ENCODE measurements at places on chromosomes 11 and 22.

GRCh38 chr22:39534591-39535356 lies 2.2 kb upstream of the RPS19BP1 start:
- peak; percentile 76 for DNase-seq

- no peak for DNase-seq
Observed at GRCh38 chr22:29654420-29654819, 51.0 kb downstream of the NF2 start.

DNA sequence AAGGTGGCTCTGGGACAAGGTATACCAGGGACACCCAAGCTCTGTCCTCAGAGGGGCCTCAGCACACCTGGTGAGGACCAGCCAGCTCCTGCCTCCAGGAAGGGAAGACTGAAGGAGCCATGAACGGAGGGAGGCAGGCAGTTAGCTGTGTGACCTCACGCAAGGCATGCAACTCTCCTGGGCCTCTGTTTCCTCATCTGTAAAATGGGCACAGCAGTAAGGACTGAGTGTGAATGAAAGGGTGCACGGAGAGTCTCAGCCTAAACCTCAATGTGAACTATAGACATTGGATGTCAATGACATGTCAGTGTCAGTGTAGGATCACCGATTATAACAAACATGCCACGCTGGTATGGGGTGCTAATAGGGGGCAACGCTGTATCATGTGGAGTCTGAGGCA lies 18.4 kb downstream of the PGA5 start:
- DNase-seq = no peak

DNA sequence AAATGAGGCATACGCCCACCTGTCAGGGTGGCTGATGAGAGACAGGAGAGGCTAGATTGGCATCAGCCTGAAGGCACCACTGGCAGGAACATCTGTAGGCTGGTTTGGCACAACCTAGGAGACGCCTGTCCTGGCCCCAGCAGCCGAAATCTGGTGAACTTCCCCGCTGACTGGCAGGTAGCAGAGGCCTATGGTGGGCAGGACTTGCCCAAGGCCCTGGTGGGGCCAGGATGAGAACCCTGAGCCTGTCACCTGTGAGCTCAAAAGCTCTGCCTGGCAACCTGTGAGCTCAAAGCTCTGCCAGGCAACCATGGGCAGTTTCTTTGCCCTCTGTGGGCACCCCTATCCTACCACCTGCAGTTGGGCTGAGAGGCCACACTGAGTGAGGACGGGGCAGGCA lies 2.5 kb downstream of the DERL3 start:
- no peak for DNase-seq

GRCh38 chr11:62687508-62688396 lies 1.6 kb downstream of the LRRN4CL start:
- DNase-seq = no peak

DNA sequence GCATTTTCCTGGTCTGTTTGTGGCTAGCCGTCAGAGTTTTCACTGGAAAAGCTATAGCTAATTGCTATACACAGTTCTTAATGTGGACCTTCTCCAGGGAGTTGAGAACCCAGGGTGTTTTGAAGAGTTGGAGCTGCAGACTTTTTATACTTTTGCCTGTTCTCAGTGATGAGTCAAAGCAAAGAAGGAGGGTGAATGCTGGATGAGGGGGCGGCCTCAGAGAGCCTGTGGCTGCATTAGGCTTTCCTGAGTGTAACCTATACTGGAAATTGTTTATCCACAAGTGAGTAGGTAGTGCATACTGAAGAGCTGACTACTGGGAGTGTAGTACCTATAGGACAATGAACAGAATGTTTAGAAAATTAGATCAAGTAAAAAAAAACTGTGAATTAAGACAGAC lies 79.7 kb upstream of the HORMAD2 start:
- no peak for DNase-seq

- DNase-seq = no peak
Observed at GRCh38 chr11:112634551-112634950, 326.7 kb upstream of the NCAM1 start.

GRCh38 chr11:66854729-66855211 lies 2.1 kb upstream of the LRFN4 start:
- DNase-seq = no peak

GRCh38 chr11:124310721-124311120 lies 3.0 kb downstream of the OR8D1 start:
- no peak for DNase-seq

DNA sequence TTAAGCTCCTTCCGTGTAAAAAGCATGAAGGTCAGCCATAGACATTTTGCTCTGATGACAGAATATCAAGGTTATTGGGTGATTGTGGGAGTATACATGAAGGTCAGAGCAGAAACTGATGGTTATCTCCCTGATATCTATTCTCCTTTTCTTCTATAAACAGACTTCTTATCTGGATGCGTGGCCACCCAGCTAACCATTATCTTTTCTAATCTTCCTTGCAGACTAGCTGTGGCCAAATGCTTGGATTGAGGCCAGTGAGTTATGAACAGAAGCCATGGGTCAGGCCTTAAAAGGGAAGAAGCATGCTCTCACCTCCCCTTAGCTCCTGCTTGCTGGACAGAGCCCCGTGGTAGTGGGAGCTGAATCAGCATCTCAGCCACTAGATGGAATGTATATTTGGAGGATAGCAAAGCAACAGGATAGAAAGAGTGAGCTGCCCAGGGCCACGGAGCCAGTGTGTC lies 31.3 kb upstream of the LRRC55 start:
- DNase-seq = no peak

DNA sequence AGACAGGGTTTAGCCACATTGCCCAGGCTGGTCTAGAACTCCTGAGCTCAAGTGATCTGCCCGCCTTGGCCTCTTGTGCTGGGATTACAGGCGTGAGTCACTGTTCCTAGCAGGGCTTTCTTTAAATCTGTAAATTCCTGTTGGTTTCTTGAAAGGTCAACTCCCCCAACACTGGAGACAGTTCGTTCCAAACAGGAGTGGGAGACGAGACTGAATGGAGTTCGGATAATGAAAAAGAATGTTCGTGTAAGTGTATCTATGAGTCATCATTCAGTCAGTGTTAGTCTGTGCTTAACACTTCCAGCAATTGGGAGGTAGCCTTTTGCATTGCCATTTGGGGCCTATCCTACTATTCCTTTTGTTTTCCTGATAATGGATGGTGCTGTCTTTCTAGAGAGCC lies 10.0 kb upstream of the BACE1-AS start:
- no peak for DNase-seq

- DNase-seq = no peak
Observed at GRCh38 chr11:47534704-47535251, 18.2 kb downstream of the CELF1 start.

- no peak for DNase-seq
Observed at GRCh38 chr11:728901-729491, 18.3 kb upstream of the TALDO1 start.

- no peak for DNase-seq
Observed at GRCh38 chr11:121793291-121793690, 322.7 kb downstream of the BLID start.

DNA sequence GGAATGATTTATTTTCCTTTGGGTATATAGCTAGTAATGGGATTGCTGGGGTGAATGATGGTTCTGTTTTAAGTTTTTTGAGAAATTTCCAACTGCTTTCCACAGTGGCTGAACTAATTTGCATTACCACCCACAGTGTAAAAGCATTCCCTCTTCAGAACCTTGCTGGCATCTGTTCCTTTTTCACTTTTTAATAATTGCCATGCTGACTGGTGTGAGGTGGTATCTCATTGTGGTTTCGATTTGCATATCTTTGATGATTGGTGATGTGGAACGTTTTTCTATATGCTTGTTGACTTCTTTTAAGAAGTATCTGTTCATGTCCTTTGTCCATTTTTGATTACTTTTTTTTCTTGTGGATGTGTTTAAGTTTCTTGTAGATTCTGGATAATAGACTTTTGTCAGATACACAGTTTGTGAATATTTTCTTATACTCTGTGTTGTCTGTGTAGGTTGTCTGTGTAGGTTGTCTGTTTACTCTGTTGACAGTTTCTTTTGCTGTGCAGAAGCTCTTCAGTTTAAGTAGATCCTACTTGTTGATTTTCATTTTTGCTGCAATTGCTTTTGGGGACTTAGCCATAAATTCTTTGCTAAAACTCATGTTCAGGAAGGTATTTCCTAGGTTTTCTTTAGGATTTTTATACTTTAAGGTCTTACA lies 291.8 kb upstream of the DDI1 start:
- no peak for DNase-seq

- DNase-seq = no peak
Observed at GRCh38 chr11:118092907-118093571, 6.3 kb upstream of the SMIM35 start.

GRCh38 chr11:35617687-35618496 lies at the start of gene FJX1:
Gene FJX1 (plus strand): TSS chr11:35618460. CDS start chr11:35618637, 177 bp downstream.
- no peak for DNase-seq

- no peak for DNase-seq
Observed at GRCh38 chr22:43014316-43014868, 557 bp downstream of the PACSIN2 start.

- no peak for DNase-seq
Observed at GRCh38 chr11:17375547-17375946, 12.9 kb downstream of the KCNJ11 start.

- DNase-seq = peak; percentile 5
Observed at GRCh38 chr11:47950396-47950795, 30.0 kb upstream of the PTPRJ start.

GRCh38 chr11:124776865-124777645 lies 15.0 kb upstream of the ESAM start:
- no peak for DNase-seq

GRCh38 chr11:5593146-5593545 lies 3.3 kb upstream of the TRIM6 start:
- no peak for DNase-seq

DNA sequence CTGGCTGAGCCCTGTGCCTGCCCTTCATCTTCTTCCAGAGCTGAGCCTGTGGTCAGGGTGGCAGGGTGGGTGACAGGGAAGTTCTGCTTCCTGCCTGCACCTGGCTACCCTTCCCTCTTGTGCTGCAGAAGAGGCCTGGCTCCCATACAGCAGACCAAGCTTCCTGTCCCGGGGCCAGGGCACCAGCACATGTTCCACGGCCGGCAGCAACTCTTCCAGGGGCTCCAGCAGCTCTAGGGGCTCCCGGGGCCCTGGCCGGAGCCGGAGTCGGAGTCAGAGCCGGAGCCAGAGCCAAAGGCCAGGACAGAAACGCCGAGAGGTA lies 15.0 kb downstream of the ROBO3 start:
- DNase-seq = no peak

DNA sequence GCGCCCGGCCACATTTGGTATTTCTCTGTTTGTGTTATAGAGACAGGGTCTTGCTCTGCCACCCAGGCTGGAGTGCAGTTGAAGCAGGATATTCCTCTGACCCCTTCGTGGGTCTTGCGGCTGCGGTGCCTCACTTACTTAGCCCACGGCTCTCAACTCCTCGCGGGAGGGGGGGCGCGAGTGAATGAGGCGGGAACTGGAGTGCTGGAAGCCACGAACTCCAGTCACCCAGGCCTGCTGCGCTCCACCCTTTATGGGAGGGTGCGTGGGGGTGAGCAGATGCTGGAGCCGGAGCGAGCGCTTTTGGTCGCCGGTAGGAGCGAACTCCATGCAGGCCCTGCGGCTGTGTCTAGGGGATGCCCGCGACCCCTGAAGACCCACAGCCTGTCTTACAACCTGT lies 1.8 kb downstream of the C11orf54 start:
- DNase-seq = no peak

GRCh38 chr11:64074239-64074638 lies 38.5 kb downstream of the FLRT1 start:
- DNase-seq = no peak

DNA sequence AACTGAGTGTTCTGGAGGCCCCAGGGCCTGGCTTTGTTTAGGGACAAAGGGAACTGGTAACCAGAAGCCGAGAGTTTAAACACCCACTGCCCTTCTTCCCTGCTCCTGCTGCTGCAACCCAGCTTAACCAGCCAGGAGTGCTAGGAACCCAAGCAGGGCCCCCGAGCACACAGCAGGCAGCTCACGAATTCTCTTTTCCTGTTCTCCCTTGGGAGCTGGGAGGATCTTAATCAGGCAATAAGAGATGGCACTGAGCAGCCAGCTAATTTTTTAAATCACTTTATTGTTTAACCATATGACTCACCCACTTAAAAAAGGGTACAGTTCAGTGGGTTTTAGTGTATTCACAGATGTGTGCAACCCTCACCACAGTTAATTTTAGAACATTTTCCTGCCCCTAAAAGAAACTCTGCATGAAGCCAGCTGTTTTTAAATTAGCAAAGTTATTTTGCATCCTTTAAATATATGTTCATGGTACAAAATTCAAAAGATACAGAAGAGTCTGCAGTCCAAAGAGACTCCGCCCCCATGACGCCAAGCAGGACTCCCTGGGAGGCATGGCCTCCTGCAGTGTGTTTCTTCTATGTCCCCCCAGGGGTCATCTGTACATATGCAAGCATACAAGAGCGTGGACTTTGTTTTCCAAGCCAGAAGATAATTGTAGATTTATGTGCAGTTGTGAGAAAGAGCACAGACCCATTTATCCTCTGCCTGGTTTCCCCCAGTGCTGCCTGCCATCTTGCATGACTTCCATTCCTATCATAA lies 18.9 kb upstream of the PPP6R3 start:
- DNase-seq = no peak

- DNase-seq = no peak
Observed at GRCh38 chr11:114401311-114401710, 845 bp downstream of the RBM7 start.

DNA sequence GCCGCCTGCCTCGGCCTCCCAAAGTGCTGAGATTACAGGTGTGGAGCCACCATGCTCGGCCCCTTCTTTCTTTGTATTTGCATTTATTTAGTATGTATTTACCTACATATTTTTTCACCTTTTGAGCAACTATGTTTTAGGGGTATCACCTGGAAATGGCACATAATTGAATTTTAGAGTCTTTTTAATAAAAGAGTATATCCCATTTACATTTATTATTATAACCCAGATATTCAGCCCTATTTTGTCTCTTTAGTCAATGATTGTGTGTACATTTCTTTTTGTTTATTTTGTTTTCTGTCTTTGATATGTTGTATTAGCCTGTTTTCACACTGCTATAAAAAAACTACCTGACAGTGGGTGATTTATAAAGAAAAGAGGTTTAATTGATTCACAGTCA lies 56.8 kb upstream of the CCND1 start:
- no peak for DNase-seq

- no peak for DNase-seq
Observed at GRCh38 chr11:32429477-32429876, 5.9 kb downstream of the WT1 start.

- DNase-seq = no peak
Observed at GRCh38 chr11:121341609-121342008, 49.0 kb downstream of the SC5D start.

DNA sequence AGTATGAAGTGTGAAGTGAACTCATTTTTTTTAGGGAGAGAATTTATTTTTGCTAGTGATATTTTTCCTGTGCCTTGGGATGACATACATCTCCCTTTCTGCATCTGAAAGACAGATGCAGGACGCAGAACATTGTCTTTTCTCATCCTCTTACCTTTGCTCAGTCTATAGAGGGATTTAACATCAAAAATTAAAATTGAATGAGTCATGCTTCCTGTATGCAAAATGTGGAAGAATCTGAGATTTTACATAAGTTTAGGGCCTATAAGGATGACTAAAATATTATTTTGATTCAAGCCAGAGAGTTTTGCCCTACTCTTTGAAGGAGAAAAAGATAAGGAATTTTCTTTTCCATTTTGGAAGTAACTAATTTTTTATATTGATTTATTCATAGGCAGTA lies 27.3 kb downstream of the XRCC6 start:
- DNase-seq = no peak

All from stimulated activated CD4-positive, alpha-beta T cell treated with anti-CD3 and anti-CD28 coated beads, Interleukin-1b, Interleukin-23, amount 100 ng/mL, for 1 hour (primary cell).